Gastroesophageal sphincter (tissue), 4 donors: ENCODE measurements at places on chromosomes 3 and 15. TPM values are rescaled to one million over a fixed set of nuclear protein-coding genes. Genes with fewer than 3 reads are reported as not detected.

LRRFIP2 gene
- 84.9 TPM for total RNA-seq

CCDC80 gene
- 30.8 TPM for total RNA-seq

SKOR1 gene
- total RNA-seq: 0.67 TPM

- ATAC-seq: no peak
These were observed 28.9 kb upstream of the OSTN start for GRCh38 chr3:191170097-191170496.

BNC1 gene
- 0.27 TPM for total RNA-seq

DNA sequence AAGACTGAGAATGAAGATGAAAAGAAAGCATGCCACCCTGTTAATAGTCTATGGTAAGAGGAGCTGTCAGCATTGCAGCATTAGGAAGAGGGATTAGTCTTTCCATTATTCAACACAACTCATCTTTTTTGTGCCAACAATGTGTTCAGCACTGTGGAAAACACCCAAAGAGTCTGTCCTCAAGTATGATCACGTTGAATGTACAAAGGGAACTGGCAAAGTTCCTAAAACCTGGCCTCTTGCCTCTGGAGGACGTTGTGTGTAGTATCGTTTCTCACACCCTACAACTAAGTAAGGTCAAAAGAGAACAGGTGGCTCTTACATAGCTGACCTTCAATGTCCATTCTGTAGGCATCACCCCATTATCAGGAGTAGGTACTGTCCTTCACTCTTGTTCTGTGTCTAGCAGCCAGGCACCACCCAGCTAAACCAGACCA lies 147.9 kb upstream of the THBS1 start:
- ATAC-seq: peak; percentile 54

- ATAC-seq: no peak
These were observed 16.1 kb downstream of the ACAA1 start for GRCh38 chr3:38120693-38121450.

- peak; percentile 93 for ATAC-seq
These were observed 92.5 kb downstream of the ADAMTS9 start for GRCh38 chr3:64595253-64595694.

- no peak for ATAC-seq
These were observed 127.8 kb downstream of the ABI3BP start for GRCh38 chr3:100865442-100865841.

GRCh38 chr3:31244929-31245817 lies 287.6 kb upstream of the STT3B start:
- ATAC-seq: no peak

PTX3 gene
- 2.3 TPM for total RNA-seq

BFSP2 gene
- total RNA-seq: not detected

DNA sequence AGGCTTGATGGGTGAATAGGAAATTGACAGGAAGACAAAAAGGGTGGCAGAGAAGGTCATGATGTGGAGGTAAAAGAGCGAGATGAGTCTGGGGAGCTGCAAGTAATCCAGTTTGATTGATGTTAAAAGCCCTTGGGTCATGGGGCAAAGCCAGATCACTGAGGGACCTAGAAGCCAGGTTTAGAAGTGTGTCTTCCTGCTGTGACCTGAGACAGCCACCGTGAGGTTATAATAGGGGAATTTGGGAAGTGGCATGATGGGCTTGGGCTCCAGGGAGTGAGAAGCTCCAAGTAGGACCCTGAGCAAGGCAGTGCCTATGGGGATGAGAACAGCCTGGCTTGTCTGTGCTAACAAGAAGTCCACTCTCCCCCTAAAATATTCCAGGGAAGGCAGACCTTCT lies 298.5 kb downstream of the RPLP1 start:
- ATAC-seq: no peak

ST3GAL6 gene
- 6.1 TPM for total RNA-seq

- ATAC-seq: no peak
These were observed 30.9 kb downstream of the FRMD4B start for GRCh38 chr3:69354948-69355347.

GRCh38 chr3:124881976-124882697 lies 5.0 kb downstream of the ITGB5 start:
- no peak for ATAC-seq

DNA sequence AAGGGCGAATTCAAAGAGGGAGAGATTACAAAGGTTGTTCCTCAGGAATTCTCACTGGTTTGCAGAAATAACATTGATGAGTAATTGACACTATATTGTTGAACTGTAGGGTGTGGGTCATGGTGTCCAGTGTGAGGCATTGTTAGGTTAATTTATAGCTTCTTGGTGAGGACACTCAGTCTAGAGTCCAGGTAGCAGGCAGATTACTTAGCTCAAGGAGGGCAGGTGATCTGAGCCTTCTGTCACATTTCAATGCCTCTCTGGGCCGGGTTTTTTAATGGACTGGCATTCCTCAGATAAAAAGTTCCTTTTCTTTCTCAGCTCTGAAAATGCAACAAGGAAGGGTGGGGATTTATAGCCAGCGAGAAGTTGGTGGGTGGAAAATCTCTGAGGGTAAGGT lies 194.2 kb upstream of the PROK2 start:
- ATAC-seq: no peak

DNA sequence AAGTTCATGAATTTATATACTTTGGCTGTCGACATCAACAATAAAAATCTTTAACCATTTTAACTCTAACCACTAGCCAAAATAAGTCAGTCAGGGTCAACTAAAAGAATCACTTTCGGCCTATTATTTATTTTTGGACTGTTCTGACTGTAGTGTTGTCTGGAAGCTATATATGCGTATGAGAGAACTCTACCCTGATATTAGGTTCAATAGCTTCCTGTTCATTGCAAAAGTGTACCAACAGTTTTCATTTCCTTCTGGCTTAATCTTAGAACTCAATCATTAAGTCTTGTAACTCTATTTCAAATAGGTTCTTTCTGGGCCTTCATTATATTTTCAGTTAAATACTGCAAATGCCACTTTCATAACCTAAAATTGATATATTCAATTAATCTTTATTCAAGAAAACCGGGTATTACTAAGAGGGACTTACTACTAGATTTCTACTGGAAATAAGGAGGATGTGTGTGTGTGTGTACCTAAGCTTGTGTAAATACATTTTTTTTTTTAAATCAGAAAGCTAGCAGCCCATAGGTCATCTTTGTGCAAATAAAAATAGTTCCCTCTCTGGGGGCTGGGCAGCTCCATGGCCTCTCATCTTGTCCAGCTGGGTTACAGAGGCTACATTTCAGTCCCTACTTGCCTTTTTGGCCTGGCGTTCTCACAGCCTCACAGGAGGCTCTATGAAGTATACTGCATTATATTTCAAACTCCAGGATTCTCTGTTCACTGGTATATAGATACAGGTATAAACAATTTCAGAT lies 5.8 kb downstream of the SERPINI2 start:
- no peak for ATAC-seq
